ENCODE measurements at places on chromosomes 3 and 15. TPM values are rescaled to one million over a fixed set of nuclear protein-coding genes. Genes with fewer than 3 reads are reported as not detected.

PPM1M gene
- 16.6 TPM for total RNA-seq

GJD2 gene
- total RNA-seq = not detected

PLSCR5 gene
- total RNA-seq = not detected

MUC4 gene
- total RNA-seq = not detected

C2CD4B gene
- total RNA-seq = 20.8 TPM

SERF2 gene
- 214 TPM for total RNA-seq

IGSF10 gene
- total RNA-seq = not detected

SCAANT1 gene
- total RNA-seq = not detected

ZIC1 gene
- not detected for total RNA-seq

LMAN1L gene
- total RNA-seq = not detected

HHATL gene
- total RNA-seq = not detected

CCR8 gene
- total RNA-seq = not detected

C15orf40 gene
- 21.1 TPM for total RNA-seq

GPR15 gene
- not detected for total RNA-seq

PDZRN3 gene
- total RNA-seq = 0.11 TPM

C3orf52 gene
- total RNA-seq = 16.8 TPM

SPRED1 gene
- 20.2 TPM for total RNA-seq

MESP2 gene
- not detected for total RNA-seq

EBLN2 gene
- 3.6 TPM for total RNA-seq

Measured in dermis lymphatic vessel endothelial cell (primary cell).